Activated CD8-positive, alpha-beta memory T cell treated with anti-CD3 and anti-CD28 coated beads, Interleukin-2, amount 50 U/mL, for 4 hours (primary cell): ENCODE measurements at places on chromosomes 12 and 14.

DNA sequence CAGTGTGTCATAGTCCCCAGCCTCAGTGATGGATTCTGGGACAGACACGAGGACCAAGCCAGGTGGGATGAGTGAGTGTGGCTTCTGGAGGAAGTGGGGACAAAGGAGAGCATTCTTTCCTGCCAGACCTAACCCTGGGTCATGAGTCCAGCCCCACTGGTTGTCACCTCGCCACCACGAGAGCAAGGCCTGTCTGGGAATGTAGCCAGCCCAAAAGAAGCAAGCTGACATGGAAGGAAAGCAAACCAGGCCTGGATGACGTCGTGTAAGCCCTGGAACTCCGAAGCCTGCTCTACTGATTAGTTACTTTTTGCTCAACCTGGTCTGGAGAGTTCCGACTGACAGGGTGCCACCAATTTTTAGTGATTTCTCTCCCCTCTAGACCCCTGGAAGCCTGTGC is 105.9 kb downstream of the SINHCAF start:
- DNase-seq = no peak

- no peak for DNase-seq
These were observed 3.2 kb downstream of the AGAP2 start for GRCh38 chr12:57735198-57735855.

DNA sequence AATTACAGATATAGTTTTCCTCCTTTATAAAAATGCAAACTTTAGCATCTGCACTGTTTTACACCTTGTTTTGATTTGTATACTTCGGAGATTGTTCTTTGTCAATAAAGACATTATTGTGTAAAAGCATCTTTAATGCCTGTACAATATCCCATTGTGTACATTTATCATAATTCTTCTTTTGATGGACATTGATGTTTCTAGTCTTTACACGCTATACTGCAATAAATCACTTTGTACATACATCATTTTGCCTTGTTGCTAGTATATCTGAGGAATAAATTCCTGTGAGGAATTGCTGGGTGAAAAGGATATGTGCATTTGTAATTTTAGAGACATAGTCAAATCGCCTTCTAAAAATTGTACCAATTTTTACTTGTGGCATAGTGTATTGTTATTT is 30.4 kb downstream of the WDR20 start:
- DNase-seq = no peak

GRCh38 chr14:56087671-56088471 is 30.3 kb upstream of the PELI2 start:
- DNase-seq = no peak

DNA sequence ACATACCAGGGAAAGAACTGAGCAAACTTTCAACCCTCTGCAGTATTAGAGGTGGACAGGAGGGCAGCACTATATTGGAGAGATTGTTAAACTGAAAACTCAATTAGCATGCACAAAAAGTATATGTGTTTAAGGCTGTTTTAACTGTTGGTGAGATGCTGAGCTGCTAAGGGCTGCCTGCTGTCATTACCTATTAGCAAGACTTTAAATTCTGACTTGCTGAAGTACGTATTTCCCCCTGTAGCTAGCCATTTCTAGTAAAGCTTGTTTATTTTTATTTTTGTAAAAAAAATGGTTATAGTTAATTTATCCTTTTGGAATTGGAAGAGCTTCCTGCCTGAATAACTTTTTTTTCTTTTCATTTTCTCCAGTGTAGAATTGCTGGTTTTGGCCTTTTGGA is 92.2 kb downstream of the CACNA1C start:
- no peak for DNase-seq

DNA sequence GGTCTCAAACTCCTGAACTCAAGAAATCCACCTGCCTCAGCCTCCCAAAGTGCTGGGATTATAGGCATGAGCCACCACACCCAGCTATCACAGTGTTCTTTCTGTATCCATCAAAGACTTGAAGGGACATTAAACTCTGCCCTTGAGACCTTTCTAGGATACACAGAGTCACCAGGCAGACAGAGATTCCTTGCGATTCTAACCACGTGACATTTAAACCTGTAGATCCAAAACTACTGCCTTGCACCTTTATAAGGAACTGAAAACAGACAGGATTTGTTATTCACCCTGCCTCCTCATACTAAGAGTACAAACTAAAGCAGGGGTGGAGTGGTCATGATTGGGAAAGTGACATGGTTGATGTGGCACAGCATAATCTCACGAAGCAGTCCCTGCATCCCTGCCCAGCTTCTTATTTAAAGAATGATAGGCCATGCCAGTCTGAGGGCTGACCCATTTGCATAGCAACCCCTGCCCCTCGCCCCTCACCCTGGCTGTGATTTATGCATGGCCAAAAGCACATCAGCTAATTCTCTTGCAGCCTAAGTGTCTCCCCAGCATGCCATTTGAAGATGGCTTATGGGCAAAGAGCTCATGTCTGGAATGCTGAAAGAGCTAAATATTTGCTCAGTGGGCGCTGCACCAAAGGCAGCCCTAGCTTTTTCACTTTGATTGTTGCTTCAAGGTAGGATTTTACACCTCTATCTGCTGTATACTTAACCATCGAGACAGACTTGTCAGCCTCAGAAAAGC is 43.2 kb upstream of the MYBPC1 start:
- no peak for DNase-seq

GRCh38 chr12:120199025-120199424 is 1.9 kb downstream of the RPLP0 start:
- no peak for DNase-seq

DNA sequence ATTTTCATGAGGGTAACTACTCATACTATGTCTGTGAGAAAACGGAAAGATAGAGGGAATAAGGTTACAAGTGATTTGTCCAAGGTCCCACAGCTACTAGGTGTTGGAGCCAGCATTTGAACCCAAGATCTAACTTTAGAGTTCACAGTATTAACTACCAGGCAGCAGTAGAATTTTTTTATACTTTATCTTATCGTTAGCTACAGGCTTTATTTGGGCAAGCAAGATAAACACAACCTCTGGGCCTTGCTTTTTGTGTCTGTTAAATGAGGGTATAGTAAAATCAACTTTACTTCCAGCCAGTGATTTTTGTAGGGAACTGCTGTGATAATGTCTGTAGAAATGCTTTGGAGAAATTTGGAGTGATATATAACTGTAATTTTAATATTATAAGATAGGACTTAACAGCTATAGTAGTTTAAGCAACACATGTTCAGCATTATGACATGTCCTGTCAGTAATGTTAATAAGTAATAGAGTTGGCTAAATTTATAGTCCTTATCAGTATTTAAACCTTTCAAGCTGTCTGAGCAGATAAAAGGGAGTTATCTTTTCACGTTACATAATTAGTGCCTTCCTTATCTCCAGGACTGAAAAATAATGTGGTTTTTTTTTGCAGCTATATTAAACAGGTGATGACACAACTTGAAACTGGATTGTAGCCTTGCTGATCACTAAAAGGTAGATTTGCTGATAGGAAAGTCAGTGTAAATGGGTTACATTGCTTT is 12.8 kb downstream of the LEMD3 start:
- no peak for DNase-seq

GRCh38 chr12:6934110-6934509 is 6.4 kb downstream of the ATN1 start:
- no peak for DNase-seq

GRCh38 chr12:5031958-5032357 is 11.7 kb upstream of the KCNA5 start:
- no peak for DNase-seq

- DNase-seq = no peak
These were observed 13.5 kb downstream of the CPSF2 start for GRCh38 chr14:92135269-92135668.

- no peak for DNase-seq
These were observed 127.0 kb downstream of the TSPAN9 start for GRCh38 chr12:3204143-3204542.

DNA sequence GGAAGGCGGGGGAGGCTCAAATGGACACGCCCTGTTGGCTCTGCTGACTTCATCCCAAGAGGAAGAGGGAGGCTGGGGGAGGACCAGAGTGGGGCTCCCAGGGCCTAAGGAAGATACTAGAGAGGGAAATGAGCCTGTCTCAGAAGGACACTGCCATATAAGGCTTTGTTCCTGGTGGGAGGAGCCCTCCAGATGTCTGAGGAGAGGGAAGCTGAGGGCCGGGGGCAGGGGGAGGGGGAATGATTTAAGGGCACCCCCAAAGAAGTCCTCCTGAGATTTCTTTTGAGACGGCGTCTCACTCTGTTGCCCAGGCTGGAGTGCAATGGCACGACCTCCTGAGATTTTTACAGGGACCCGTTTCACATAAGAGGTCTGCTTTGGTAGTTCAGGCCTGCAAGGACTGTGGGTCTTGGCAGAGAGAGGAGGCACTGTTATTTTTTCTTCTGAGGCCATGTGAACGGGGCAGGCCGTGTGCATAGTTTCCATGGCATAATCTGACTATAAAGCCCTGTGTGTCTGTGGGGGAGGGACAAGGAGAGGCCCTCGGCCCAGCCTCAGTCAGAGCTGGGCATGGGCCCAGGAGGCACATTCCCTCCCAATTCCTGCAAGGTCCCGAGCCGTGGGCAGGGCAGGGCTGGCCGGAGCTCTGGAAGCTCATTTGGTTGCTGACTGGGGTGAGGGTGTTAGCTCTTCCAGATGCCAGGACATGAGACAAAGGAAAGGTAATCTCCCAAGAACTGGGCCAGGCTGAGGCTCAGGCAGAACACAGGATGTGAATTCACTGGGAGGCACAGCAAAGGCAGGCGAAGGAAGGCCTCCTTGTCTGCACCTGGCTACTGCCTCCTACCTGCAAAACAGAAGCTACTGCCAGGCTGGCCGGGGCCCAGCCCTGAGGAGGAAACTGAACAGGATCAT is 22.2 kb upstream of the PLEKHG3 start:
- no peak for DNase-seq

DNA sequence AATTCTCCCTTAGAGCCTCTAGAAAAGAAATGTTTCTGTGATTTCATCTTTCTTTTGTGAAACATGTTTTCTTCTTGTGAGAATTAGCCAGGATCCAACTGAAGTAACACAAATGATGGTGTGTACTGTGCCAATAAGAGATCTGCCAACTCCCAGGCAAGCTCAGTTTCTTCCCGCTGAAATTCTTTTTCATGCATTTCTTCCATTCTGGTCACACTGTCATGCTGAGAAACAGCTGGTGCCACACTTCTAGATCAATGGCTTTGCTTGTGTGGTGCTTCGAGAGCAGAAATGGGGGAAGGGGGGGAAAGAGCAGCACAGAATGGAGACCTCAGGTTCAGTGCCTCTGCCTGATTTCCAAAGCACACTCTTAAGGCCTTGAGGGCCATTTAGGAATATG is 41.4 kb upstream of the FGF6 start:
- no peak for DNase-seq

DNA sequence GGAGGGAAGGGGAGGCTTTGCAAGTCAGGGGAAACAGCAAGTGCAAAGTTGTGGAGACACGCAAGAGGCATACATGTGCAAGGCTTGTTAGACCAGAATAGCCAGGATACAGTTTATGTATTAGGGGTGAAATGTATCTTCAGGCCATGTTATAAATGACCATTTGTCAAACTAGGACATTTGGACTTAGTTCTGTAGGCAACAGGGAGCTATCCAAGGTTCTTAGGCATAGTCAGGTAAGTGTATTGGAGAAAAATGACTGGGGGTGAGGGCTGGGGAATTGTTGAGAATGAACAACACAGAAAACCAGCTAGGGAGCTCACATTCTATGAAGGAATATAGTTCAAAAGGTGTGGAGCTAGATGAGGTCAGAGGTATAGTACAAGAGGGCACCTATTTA is 42.5 kb downstream of the TPH2 start:
- no peak for DNase-seq

- no peak for DNase-seq
These were observed 28.2 kb downstream of the GTF2A1 start for GRCh38 chr14:81192594-81192993.

GRCh38 chr14:95207475-95208233 is 50.3 kb upstream of the DICER1 start:
- DNase-seq = no peak

DNA sequence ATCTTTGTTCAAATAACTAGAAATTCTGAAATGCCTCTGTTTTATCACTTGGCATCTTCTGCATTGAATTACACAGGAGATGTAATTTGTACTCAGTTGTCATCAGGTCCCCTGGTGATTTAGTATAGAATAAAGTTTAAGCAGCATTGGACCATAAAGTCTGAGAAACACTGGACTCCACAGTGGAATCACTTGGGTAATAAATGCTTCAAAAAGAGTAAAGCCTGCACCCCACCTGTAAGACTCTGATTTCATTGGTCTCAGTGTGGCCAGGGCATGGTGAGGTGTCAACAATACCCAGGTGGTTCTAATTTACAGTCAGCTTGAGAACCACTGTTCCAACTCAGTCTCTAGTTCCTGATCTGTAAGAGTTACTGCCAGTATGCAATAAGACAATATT is 148.9 kb downstream of the ITPR2 start:
- no peak for DNase-seq

DNA sequence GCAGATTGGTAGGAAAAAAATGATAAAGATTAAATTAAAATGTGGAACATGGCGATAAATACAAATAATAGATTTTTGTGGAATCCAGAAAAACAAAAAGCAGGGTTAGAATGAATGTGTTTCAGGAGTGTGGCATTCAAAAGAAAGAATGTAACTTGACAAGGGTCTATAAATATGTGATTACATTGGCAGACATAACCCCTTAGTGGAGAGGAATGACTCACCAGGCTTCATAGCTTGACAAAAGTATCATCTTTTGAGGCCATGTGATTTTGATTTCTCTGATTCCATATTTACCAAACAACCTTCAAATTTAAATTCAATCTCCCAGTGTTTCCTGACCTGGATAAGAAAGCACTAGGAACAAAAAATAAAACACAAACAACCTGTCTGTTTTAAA is 24.4 kb upstream of the MGST1 start:
- no peak for DNase-seq

DNA sequence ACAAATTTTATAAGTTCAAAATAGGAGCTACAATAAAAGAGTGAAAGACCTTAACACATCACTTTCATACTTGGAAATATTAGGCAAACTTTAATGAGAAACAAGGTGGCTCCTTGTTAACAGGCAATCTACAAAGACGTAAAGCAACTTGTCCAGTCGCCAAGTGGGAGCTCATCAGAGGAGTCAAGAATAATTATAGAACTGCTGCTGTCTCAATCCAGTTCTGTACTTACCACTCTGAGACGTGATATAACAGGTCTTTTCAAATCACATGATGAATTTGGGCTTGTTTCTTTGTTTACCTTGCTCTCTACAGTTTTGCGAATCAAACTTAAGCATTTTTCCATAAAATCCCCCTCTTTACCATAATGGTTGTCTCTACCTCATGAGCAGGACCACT is 3.6 kb downstream of the YBX3 start:
- DNase-seq = no peak

- DNase-seq = no peak
These were observed 782.5 kb downstream of the C12orf50 start for GRCh38 chr12:87246726-87247125.

GRCh38 chr14:89455412-89455811 is 38.4 kb upstream of the FOXN3 start:
- DNase-seq = no peak
